ENCODE measurements at places on chromosomes 4 and X.

DNA sequence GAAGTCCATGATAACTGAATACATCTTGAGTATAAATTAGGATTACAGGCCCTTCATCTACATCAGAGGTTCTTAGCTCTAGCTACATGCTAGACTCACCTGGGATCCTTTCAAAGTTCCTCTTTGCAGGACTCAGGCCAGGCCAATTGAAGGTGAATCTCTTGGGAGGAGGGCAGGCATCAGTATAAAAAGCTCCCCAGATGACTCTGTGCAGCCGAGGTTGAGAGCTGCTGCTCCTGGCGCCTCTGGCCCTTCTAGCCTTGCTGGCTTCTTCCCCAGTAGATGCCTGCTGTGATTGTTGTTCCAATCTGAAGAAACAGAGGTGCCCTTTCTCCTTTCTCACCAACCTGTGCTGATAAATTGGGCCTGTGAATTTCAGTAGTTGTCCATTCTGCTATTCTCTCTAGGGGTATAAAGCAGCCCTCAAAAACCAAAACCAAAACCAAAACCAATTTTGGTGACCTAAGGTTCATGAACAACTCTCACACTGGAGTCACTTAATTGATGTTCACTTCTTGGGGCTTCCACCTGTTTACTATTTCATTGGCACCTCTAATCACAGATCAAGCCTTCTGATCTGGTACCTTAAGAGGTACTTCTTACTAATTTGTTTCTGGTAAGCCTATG, 78.7 kb downstream of the SUPT20HL2 start:
- DNase-seq: no peak

GRCh38 chr4:5843573-5844530, 49.0 kb downstream of the CRMP1 start:
- DNase-seq: no peak

DNA sequence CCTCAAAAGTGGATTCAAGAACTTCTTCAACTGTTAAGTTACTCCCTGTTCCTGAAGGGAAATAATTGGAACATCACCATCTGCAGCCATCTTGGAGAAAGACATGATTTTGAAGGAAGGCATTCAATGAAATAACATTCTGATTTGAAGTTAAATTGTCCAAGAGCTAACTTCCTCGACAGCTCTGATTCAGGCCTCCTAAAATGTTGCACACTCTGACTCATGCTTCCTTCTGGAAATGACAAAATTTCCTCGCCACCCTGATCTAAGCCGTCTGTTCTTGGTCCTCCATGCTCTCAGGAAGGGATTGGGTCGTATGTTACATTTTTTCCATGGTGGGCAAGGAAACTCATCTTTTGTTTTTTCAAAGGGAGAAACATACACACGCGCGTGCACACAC, 496.9 kb upstream of the DIPK2B start:
- DNase-seq: no peak

GRCh38 chrX:47198026-47198686, 4.5 kb downstream of the UBA1 start:
- no peak for DNase-seq

- DNase-seq: no peak
These were observed 823.2 kb downstream of the CCSER1 start for GRCh38 chr4:90950385-90950841.

DNA sequence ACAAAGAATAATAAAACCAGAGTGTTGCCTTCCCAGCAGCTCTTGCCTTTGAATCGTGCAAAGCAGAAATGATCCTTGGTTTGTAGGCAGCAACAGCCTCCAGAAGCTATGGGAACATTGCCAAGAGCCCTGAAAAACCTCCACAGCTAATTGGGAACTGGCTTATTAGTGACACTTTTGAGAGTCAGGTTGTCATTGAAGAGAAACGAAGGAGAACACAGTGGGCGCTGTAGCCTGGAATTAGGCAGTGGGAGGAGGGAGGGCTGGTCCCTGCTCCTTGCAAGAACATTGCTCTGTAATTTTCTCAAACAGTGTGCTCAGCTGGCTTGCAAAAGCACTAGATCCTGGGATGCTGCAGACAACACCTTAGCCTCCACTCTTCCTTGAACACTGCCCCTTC, 331.5 kb upstream of the EMCN start:
- no peak for DNase-seq

GRCh38 chr4:146261041-146261440, 46.7 kb downstream of the REELD1 start:
- no peak for DNase-seq

DNA sequence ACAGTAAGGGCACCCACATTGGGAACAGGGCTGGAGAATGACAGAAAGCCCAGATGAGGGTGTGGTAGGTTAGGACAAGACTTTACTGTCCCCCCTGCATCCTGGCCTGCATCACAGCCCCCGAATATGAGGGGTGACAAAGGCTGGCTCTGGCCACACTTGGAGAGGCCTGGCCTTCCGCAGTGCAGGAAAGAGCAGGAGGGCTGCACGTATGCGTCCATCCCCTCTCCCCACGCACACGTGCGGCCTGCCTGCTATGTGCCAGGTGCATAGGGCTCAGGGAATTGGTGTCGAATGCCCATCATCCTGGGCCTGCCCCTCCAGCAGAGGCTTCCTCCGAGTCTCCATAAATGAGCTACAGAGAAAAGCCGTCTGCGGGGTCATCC, 80.5 kb downstream of the ABLIM2 start:
- DNase-seq: no peak

GRCh38 chr4:189940178-189941004, at the start of gene FRG1:
Gene FRG1 (plus strand): TSS chr4:189940872. CDS start chr4:189941010, 138 bp downstream.
- no peak for DNase-seq

DNA sequence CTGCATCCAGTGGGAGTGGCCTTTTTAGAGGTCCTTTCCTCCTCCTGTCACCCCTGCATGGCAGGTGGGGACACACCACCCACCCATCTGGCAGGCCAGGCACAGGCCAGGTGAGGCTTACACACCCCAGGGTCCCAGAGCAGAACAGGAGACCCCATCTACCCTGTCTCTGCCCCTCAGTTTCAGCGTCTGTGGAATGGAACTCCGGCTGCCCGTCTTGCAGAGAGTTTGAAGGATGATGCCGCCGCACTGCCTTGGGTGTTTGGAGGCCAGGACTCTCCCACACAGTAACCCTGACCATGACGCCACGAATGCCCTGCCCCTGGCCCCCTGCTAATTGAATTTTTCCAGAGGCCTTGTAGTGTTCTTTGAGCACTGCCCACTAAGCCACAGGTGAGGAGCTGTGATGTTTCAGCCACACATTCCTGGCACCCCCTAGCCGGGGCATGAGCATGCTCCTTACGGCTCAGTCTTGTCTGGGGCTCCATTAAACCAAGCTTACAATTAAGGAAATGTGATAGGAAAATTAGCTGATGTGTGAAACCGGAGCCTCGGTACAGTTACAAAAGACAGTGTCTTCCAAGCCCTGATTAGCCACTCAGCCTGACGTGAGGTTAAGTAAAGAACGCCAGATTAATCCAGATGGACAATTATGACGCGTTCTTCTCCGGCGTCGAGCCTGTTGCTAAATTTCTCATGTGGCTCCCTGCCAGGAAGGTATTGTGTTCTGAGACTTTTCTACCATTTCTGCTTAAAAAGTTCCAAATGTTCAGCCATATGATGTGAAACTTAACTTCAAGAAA, 39.3 kb downstream of the HMX1 start:
- DNase-seq: peak; percentile 71

DNA sequence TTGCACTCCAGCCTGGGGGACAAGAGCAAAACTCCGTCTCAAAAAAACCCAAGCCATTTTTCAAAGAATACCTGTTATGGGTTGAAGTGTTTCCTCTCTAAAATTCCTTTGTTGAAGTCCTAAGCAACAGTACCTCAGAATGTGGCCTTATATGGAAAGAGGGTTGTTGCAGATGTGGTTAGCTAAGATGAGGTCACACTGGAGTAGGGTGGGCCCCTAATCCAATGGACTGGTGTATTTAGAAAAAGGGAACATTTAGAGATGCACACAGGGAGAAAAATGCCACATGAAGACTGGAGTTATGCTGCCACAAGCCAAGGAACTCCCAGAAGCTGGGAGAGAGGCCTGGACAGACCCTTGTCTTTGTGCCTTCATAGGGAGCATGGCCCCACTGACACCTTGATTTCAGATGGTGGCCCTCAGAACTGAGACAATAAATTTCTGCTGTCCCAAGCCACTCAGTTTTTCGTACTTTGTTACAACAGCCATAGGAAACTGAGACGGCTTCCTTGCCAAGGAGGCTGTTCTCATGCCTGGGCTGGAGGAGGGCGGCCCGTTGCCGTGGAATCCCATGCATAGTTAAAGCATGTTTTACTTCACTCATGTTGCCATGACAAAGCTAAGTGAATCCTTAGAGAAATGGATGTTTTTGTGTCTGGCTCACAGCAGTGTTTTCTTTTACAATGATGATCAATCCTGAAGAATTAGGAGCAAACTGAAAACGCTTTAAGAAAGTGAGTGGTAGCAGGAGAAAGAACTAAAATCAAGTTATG, 16.5 kb downstream of the TRAPPC2 start:
- DNase-seq: no peak

DNA sequence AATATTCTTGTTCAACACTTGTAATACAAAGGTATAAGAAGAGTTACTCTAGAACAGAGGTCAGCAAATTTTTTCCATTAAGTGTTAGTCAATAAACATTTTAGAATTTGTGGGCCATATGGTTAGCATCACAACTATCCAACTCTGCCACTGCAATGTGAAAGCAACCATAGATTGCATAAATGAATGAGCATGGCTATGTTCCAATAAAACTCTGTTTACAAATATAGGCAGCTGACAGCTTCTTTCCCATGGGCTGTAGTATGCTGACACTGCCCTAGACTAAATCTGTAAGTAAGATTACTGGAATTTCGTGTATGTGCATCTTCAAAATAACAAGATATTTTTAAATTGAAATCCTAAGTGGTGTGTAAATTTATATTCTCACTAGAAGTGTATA, 73.7 kb downstream of the GABRA2 start:
- DNase-seq: no peak

DNA sequence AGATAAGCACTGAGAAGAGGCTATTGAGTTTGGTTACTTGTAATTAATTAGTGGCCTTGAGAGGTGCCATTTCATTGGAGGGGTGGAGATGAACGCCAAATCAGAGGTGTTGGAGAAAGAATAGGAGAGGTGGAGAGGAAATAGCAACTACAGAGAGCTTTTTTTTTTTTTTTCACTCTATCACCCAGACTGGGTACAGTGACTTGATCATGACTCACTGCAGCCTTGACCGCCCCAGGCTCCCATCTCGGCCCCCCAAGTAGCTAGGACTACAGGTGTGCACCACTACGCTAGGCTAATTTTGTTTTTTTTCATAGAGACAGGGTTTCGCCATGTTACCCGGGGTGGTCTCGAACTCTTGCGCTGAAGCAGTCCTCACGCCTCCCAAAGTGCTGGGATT, 5.2 kb downstream of the NHS start:
- no peak for DNase-seq

GRCh38 chr4:181525634-181526033, 717.6 kb upstream of the TENM3 start:
- DNase-seq: peak; percentile 72

GRCh38 chrX:16958356-16958755, 11.9 kb downstream of the REPS2 start:
- no peak for DNase-seq

- no peak for DNase-seq
These were observed 34.0 kb upstream of the GNPDA2 start for GRCh38 chr4:44760142-44760898.

DNA sequence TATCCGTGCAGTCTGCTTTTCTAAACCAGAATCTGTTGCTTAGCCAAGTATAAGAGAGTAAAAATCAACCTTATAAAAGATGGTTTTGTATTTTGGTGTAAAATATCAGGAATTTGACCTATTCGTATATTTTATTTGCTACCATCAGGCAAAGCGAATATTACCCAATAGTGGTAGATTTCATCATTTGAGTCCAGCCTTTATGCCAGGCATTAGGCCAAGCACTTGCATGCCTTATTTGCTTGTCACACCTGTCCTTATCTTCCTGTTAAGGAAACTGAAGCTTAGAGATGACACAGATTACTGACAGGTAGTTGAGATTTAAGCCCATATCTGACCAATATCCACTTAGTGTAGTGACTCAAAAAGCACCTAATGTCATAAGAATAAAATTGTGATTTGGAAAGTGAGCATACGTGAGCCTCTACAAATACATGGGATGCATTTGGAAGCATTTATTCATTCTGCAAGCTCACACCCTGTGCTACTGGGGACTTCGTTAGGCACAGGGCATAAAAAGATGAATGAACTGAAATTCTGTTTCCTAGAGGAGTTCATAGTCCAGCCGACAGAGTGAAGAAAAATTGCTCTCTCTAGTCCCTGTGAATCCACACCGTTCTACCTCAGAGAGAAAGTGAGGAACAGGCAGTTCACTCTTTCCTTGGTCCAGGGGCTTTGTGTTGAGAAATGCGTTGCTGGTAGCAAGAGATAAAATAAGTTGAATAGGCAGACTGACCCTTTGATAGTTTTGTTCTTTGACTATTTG, 2.3 kb upstream of the RNF212 start:
- no peak for DNase-seq

- no peak for DNase-seq
These were observed 50.0 kb downstream of the SLC39A8 start for GRCh38 chr4:102295153-102295862.

- no peak for DNase-seq
These were observed 137.0 kb downstream of the CPZ start for GRCh38 chr4:8729408-8730149.

DNA sequence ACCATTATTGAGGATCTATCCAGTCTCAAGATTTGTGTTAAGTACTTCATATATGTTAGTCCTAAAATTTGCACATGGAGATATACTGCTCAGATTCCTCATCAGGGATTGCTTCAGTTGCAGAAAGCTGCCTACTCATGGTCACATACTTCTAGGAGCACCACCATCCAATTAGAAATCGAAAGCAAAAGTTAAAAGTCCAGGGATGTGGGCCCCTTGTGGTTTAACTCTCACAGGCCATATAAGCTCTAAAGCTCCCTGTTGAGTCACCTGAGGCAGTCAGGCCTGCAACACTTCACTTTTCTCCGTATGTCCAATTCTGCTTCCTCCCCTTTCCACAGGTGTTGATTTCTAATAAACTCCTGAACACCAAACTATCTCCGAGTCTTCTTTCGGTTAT, 84.2 kb downstream of the CNOT6L start:
- DNase-seq: no peak

DNA sequence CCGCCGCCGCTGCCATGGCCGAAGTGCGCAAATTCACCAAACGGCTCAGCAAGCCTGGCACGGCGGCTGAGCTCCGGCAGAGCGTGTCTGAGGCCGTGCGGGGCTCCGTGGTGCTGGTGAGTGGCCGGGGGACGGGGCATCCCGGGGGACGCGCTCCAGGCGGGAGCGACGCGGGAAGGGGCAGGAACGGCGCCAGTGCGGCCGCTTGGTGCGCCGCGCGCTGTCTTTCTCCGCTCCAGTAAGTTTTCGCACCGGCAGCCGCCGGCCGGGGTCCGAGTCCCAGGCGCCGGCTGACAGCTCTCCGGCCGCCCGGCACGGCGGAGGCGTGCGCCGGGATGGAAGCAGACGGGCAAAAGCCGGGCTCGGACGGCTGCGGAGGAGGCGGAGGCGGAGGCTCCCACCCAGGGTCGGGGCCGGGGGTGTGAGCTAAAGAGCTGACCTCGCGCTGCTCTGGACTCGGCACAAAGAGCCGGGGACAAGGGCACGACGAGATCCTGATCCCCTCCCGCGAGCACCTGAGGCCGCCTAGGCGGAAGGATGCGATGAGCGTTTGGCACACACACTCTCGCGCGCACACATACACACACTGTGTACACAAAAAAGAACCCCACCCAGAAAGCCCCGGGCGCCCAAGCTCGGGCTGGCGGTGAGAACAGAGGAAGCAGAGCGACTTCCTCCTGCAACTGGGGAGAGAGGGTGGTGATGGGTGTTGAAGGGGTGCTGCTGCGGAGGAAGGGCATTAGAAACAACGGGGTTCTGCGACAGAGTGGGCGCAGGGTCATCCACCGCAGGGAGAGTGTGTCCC, 545 bp downstream of the DOCK11 start:
- peak; percentile 4 for DNase-seq

- no peak for DNase-seq
These were observed 35.8 kb downstream of the APLN start for GRCh38 chrX:129618997-129619396.

All from NCI-H524 (cell line).